Cardiac septum (tissue), 1 donor: ENCODE measurements at places on chromosomes 1 and 21.

DNA sequence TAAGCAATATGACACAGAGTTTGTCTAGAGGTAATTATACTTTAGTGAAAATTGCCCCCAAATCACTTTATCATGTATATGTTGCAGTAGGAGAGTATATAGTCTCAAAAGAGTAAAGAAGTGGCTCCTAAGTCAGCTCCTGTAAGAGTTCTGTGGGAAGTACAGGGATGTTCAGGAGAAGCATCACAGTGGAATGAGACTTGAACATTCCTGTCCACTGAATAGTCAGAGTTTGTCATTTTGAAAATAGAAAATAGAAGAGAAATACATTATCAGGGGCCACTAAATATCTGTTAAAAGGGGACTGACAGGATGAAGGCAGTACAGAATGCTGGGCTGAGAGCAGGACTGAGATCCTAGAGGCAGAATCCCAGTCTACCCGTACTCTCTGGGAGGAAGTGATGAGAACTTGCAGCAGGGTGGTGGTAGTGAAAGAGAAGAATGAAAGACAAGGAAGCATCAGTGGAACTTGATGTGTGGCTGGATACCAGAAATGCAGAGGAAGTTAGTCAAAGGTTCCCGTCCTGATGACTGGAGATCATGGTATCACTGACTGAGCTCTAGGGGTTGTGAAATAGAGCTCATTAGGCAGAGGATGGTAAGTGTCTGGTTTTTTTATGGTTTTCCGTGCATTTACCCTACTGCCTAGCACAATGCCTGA lies 153.4 kb downstream of the FMN2 start:
- no peak for DNase-seq

GRCh38 chr1:231774719-231775335 lies 148.2 kb downstream of the DISC1 start:
- DNase-seq, result no peak

GRCh38 chr1:53439337-53440207 lies 19.6 kb upstream of the DMRTB1 start:
- no peak for DNase-seq

DNA sequence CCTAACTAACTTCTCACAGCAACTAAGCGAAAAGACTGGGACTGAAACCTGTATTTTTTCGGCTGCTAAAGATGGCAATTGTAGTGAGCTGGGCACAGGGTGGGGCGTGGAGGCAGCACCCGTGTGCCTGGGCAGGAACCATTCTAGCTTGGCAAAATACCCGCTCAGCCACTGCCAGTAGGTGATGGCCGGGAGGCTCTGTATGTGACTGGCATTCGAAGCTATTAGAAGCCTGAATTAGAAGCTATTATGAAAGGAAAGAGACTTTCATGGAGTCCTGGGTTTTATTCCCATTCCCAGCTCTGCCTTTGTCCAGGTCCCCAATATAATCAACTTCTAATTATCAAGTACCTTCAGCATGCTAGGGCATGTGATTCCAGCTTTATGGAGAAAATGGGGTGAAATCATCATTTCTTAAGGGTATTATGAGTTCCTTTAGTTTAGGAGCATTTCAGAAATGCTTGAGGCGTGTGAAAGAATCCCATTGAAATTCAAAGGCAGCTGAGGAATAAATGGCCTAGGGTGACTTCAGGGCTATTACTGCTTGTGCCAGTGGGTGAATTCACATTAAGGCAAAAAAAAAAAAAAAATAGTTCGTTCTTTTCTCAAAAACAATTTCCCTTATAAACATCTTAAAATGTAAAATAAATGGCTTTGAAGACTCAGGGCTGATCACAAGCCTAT lies 125.6 kb downstream of the KCNN3 start:
- DNase-seq, result no peak

DNA sequence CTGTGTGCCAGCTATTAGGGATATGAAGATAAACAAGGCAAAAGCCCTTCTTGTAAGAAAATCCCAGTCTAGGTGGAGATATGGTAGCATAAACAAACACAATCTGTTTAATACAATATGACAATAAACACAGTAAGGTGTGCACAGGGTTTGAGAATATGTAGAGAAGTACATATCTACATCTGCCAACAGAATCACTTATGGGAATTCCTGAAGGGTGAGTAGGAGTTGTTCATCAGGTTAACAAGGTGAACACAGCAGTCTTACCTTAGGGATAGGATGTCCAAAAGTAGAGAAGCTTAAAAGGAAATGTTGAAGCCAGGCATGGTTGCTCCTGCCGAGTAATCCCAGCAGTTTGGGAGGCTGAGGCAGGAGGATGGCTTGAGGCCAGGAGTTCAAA lies 57.7 kb upstream of the LRRC7 start:
- DNase-seq, result no peak

- DNase-seq, result no peak
These were observed 1.5 kb downstream of the PHGDH start for GRCh38 chr1:119713039-119713748.

- DNase-seq, result no peak
These were observed 1.5 kb downstream of the NAXE start for GRCh38 chr1:156592910-156593660.

DNA sequence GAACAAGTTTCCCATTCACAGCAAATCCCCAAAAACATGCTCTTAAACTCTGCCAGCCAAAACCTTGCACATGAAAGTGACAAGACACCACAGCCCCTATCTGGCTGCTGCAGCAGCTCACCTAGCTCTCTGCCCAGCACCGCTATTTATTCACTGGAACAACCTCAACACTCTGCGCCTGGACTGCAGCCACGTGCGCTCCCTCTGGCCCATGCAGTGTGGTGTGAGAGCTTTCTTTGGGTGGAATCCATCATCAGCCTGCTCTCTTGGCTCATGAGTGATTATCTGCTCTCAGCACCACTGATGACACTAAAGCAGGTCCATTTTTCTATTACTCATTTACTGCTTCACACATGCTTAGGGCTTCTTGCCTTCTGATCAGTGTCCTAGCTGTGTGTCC lies 11.4 kb downstream of the KCNJ6 start:
- no peak for DNase-seq

DNA sequence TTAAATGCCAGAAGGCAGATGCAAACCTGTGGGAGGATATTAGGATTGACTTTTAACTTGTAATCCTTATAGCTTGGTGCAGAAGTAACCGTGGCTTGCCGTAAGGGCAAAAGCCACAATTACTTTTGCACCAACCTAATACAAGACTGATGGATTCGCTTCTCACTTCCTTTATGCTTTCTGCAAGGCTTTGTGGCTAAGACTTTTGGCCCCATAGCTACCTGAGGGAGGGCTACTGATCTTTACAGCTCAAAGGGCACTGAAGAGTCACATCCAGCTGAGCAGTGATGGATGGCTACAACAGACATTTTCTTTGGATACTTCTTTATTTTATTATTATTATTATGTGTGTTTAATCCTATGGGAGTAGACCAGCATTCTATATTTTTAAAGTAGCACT lies 140.4 kb downstream of the ST6GALNAC5 start:
- no peak for DNase-seq

DNA sequence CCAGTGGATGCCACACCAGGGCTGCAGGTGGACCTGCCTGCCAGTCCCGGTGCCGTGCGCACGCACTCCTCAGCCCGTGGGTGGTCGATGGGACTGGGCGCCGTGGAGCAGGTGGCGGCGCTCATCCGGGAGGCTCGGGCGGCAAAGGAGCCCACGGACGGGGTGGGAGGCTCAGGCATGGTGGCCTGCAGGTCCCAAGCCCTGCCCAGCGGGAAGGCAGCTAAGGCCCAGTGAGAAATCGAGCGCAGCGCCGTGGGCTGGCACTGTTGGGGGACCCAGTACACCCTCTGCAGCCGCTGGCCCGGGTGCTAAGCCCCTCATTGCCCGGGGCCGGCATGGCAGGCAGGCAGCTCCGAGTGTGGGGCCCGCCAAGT lies 1171.8 kb upstream of the B3GALT2 start:
- DNase-seq, result no peak

- DNase-seq, result no peak
These were observed 71.2 kb downstream of the PCNX2 start for GRCh38 chr1:233224311-233224710.

DNA sequence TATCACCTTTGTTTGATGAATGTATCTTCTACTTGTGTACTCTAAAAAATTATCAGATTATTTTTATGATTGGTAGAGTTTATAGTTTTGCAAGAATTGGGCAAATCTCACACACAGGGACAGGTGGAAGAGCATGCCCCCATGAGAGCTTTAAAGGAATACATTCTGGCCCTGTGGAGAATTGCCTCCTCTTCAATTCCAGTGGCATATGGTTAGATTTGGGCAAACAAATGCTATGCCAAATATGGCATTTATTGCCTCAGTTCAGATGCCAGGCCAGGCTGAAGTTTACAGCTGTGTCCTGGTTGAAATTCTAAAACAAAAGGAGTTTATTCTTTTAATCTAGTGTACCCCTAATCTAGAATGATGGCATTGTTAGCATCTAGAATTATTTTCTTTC lies 162.4 kb upstream of the CACYBP start:
- no peak for DNase-seq

DNA sequence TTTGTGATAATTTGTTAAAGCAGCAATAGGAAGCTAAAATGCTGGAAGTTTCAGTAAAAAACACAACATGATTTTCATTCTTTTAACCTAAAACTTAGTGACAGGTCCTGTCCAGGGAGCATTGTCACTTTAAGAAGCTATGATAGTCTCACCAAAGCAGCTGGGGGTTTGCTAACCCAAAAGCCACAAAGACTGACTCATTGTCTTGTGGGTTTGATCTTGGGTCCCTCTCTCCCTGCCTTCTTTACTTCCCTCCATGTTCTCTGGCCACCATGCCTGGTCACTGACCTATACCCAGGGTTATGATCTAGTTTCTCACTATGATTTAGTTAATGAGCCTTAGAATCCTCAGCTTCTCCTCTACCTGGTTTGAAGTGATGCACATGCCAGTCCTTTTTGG lies 213.5 kb upstream of the PTGFR start:
- no peak for DNase-seq

GRCh38 chr1:1349256-1350012 lies at the start of gene DVL1:
Gene DVL1, minus strand, starts transcription at chr1:1349418. Its CDS starts 353 bp downstream, at chr1:1349065.
- DNase-seq, result no peak

GRCh38 chr1:27666791-27667254 lies 5.2 kb downstream of the IFI6 start:
- no peak for DNase-seq

- no peak for DNase-seq
These were observed 9.8 kb downstream of the SSBP3 start for GRCh38 chr1:54396261-54396933.

DNA sequence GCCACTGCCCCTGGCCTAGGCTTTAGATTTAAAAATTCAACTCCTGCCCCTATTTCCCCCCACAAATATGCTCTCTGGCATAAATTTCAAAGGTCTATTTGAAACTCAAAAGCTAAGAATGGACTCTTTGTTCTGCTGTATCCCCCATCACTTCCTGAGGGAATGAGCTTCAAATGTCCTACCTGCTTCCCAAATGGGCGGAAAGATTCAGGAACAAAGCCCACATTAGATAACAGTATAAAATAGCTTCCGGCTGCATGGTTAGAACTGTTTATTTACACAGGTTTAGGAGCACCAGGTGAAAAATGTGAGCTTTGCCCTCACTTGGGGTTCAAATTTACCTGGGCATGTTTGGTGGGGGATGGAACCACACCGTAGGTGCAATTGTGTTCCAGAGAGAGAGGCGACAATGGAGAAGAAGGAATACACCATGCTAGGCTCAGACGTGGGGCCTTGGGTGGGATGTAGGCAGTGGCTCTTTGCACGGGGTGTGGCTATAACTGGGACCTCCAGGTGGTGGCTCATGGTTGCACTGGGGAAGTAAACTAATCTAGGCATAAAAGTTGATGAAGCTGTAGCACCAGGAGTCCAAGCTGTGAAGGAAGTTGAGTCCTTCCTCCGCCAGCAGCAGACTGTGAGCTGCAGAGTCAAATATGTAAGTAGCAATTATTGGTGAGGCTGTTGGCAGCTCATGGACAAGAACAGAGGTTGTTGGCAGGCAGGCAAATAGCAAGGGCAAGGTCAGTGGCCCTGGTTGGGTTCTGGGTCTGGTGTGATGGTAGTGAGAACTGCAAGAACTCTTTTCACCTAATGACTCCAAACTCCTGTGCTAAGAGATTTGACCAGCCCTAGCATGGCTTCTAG lies 41.5 kb upstream of the SRSF10 start:
- DNase-seq, result no peak

GRCh38 chr1:237042526-237042891 lies 525 bp downstream of the RYR2 start:
- DNase-seq, result no peak

- no peak for DNase-seq
These were observed 63.4 kb downstream of the LYPLAL1 start for GRCh38 chr1:219236933-219237610.

DNA sequence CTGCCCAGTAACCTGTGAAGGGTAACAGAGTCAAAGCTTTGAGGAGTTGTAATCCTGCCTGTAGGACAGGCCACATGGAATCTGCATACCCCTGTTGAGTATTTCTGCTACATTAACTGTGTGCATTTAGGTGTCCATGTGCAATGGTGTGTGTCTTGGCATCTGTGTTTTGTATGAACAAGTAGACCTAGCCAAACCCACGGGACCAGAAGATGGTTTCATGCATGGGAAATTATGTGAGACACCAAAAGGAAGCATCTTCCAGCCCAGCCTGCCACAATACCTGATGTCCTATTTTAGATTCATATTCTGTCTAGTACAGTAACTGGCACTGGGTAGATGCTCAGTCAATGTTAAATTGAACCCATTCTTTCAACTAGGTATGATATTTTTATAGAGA lies 70.8 kb upstream of the KCND3 start:
- no peak for DNase-seq

- no peak for DNase-seq
These were observed 899.2 kb downstream of the NCAM2 start for GRCh38 chr21:21897275-21897883.

GRCh38 chr1:206512058-206512850 lies 4.9 kb downstream of the RASSF5 start:
- no peak for DNase-seq

DNA sequence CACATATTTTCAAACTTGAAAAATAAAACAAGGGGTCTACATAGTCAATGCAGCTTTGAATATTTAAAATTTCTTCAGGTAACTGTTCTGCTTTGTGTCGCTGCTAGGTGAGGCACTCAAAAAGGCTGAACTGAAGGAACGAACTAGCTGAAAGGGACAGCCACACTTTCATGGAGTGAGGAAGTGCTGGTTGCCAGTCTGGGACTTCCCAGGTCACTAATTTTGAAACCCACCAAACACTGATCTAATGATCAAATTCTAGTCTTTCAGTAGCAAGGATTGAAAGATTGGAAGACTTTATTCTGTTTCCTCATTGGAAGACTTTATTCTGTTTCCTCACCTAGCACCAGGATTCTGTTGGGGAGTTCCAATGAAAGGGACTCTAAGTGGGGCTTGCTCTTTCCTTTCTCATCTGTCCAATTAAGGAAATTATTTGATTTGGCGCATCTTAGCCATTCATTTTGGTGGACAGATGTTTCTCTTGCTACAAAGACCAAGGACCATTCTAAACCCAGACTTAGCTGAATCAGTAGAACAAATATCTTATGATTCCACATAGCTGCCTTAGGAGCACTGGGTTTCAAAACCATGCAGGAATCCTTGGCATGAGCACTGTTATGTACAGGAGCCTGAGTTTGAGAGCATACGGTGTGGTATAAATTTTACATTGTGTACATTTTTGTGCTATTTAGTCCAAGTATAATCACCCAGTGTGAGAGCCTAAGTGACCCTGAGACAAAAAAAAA lies 10.9 kb upstream of the ARID1A start:
- DNase-seq, result no peak
